NCI-H1694 (cell line): ENCODE measurements at places on chromosomes 3 and 15.

DNA sequence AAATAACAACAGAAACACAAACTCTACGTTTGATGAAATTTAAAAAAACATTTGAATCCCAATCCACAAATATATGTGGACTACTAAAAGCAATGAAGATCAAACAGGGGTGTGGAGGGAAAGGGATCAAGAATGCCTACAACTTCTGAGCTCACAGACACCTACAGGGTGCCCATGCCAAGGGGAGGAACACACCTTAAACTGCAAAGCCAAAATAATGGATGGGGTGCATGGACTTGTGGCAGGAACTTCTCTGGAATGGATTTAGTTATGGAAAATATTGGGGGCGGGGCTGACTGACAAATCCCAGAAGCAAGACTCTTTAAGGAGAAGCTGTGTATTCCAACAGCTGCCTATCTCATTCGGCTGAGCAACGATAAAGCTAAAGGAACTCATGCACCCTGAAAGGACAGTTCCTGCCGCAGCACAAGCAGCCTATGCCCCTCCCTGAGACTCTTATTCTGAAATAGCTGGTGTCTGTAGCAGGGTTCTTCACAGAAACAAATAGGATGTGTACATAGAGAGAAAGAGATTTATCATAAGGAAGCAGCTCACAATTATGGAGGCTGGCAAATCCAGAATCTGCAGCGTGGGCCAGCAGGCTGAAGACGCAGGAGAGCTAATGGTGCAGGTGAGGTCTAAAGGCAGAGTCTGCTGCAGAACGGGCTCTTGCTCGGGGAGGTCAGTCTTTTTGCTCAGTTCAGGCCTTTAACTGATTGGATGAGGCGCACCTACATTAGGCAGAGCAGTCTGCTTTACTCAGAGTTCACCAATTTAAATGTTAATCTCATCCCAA lies 24.5 kb upstream of the PLA2G4D start:
- no peak for DNase-seq

DNA sequence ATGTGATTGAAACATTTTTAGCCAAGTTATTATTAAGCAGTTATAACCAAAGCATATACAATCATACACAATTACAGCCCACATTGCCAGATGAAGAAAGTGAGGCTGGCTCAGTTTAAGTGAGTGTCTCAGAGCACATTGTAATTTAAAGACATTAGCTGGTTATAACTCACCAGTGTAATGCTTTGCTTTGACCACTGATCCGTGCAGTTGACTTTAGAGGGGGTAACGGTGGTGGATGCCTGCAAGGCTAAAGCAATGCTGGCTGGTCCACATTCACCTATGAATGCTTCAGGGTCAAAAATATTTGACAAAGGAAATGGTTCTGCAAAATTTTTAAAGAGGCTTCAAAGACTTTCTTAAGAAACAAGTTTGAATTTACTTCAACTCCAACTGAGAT lies 1.2 kb downstream of the C3orf85 start:
- no peak for DNase-seq

GRCh38 chr3:126834596-126835471 lies 130.8 kb downstream of the CHCHD6 start:
- no peak for DNase-seq

GRCh38 chr15:69484837-69485236 lies 32.2 kb downstream of the RPLP1 start:
- no peak for DNase-seq

DNA sequence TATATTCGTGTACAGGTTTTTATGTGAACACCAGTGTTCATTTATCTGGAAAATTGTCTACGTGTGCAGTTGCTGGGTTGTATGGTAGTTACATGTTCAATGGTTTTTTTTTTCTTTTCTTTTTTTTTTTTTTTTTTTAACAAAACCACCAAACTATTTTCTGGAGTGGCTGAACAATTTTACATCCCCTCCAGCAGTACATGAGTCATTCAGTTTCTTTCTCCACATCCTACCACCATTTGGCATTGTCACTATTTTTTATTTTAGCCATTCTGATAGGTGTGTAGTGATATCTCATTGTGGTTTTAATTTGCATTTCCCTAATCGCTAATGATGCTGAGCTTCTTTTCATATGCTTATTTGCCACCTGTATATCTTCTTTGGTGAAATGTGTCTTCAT lies 256.3 kb upstream of the EOMES start:
- DNase-seq: no peak

DNA sequence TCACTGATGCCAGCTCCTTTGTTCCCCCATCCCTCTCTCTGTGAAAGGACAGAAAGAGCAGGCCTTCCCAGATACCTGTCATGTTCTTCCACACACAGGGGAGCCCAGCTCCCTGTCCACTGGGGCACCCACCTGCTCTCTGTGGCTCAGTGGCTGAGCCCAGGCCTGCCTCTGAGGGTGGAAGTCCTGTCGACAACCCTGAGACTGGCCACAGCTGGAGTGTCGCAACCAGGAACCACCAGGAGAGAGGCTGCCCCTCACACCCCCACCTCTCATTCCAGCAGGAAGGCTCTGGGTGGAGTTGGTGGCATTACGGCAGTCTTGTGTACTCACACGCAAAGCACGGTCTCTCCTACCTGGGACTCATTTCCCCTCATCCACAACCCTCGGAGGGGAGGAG lies 66.3 kb downstream of the MEGF11 start:
- DNase-seq: no peak

- no peak for DNase-seq
These were observed 1.5 kb downstream of the TCAIM start for GRCh38 chr3:44340058-44340395.

DNA sequence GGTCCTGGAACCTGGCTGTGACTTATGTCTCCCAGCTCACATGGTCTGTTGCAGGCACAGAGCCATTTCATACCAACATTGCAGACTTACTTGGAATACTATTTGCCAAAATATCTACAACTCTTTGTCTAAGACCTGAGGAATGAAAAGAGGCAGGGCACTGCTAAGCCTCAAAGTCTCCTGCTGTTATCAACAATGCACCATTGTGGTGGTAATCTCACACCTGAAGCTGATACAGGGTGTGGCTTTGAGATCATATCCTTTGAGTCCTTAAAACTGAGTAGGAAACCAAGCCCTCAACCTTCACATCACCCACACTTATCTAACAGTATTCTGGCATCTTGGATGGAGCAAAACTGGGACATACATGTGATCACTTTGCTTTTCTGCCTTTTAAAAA lies 782.0 kb downstream of the EPHA3 start:
- DNase-seq: no peak

GRCh38 chr3:120652896-120653545 lies 29.0 kb downstream of the HGD start:
- DNase-seq: peak; percentile 5

DNA sequence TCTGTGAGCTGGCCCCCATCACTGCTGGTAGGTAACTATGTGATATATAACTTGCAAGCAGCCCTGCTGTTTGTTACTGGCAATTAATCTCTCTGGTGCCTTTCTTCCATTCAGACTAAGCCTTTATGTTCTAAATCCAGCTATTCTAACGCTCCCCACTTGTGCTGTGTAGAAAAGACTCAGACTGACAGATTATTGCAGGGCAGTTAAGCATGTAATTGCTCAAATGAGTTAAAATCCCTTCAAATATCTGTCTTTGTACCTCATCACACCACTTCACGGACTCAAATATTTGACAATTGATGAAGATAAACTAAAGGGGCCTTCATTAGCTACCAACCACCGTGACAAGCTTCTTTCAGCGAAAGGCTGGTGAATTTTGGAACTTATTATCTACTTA lies 416.2 kb downstream of the NR2F2 start:
- DNase-seq: no peak

DNA sequence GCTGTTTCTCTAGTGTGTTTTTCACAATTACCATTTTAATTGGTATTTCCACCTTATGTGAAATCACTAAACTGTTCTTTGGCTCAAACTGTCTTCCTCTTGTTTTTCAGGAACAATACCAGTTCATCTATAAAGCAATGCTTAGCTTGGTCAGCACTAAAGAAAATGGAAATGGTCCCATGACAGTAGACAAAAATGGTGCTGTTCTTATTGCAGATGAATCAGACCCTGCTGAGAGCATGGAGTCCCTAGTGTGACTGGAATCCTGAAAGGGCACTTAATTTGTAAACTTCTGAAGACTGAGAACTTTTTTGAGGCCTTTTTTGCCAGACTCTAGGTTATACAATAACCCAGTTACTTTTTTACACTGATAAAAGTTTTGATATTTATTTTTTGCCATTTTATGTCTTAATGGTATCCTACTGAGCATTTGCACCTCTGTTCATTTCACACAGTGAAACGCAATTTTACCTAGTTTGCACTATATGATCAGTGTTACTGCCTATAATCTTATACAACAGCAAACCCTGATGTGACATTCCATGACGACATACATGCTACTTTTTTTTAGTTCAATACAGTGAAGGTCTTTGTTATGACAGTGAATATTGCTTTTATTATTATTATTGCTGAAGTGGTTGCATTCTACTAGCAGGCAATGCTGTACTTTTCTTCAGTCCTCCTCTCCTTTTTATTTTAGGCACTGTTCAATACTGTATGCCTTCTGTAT lies 80.1 kb downstream of the FEZF2 start:
- DNase-seq: no peak

- DNase-seq: no peak
These were observed 8.6 kb upstream of the ISG20 start for GRCh38 chr15:88630141-88630721.

DNA sequence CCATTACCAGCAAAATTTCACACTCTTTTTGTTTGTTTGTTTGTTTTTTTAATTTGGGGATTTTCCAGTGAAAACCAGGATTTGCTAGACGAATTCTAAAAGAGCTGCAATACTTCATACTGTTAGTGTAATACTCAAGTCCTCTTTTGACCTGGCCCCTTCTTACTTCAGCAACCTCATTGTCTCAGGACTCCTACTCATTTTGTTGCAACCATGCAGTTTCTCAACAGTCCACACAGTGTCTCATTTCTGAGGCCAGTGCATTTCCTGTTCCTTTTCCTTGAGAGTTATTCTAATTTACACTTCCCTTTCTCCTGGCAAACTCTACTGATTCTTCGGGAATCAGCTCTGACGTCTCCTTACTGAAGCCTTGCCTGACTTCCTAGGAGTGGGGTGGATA lies 35.6 kb downstream of the NSUN3 start:
- DNase-seq: no peak

DNA sequence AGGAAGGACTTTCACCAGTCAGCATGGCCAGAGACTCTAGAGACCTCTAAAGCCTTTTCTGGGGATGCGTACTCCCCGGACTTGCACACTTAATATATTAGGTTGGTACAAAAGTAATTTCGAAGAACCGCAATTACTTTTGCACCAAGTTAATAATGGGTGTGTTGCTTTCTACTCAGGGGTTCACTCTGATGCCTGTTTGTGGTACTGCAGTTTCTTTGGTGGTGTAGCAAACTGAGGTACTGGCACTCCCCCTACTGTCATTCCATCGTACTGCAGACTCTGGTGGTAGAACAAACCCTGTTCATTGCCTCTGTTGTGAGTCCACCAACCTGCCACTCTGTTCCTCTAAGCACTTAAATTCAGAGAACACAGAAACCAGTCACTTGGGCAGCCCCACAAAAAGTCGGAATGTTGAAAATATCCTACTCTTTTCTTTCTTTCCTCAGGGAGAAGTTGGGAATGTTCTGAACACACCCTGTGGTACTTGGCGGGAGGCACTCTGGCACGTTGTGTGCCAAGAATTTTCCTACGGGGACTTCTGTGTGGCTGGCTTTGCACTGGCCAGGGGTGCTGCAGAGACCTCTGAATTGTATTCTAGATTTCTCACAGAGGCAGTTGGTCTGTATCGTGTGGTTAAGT lies 46.3 kb downstream of the GABRG3 start:
- DNase-seq: peak; percentile 12

GRCh38 chr3:137762674-137763593 lies 1.2 kb upstream of the SOX14 start:
- DNase-seq: no peak

- no peak for DNase-seq
These were observed 8.8 kb downstream of the GPR87 start for GRCh38 chr3:151307583-151308488.
